Activated T-helper 1 cell treated with anti-CD3 and anti-CD28 coated beads, Interleukin-2, amount 50 U/mL, for 16 hours (primary cell): ENCODE measurements at places on chromosomes 16 and 17.

DNA sequence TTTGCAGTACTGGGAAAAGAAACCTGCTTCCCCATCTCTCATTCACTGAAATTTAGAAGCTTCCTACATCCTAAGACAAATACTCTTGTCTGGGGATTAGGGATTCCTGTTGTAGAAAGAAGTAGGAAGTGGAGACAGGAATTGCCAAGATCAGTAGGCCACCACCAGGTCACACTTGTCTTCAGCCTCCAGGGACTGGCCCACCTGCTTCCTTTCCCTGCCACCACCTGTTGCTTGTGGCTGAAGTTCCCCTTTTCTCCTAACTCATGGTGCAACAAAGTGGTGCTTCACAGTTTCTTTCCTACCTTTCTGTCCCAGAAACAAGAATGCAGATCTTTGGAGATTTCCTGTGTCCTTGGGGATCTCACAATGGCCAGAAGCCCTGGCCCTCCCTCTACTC, 82.4 kb downstream of the WNT3 start:
- no peak for DNase-seq

DNA sequence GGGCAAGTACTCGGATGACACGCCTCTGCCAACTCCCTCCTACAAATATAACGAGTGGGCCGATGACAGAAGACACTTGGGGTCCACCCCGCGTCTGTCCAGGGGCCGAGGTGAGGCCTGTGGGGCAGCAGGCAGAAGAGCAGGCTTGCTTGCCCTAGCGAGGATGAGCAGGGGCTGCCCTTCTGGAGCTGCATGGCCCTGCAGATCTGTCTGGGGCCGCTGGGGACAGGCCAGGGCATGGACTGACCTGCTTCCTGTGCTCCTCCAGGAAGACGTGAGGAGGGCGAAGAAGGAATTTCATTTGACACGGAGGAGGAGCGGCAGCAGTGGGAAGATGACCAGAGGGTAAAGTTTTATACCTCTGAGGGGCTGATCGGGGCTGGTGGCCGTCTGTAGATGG, 5.3 kb downstream of the DHX38 start:
- no peak for DNase-seq

DNA sequence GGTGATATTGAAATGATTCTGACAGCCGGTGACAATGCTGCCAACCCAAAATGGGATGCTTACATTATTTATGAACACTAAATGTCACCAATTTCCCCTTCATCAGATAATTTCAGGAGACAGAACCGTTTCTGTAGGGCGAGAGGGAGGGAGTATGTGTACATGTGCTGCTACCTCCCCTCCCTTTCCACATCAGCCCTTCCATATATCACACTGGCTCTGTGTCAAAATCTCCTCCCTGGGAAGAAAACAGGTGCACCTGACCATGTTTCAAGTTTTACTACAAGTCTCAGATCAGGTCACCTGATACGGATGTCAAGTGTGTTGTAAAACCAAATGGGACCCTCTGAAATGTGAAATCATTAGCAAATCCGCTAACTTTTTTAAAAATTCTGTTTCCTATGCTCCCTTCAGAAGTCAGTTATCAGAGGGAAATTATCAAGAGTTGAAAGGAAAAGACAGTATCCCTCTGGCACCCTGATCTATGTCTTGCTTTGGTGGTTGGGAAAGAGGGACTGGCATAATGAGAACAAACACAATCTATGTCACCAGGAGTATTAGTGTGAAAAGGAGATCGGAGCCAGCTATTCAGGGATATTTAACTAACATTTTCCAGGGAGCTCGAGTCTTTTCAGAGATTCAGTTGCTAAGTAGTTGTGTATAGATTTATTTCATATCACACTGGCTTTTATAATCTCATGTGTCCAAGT, 1002.3 kb upstream of the CDH8 start:
- DNase-seq, result no peak

- no peak for DNase-seq
Measured at GRCh38 chr17:65457183-65457582, 104.3 kb downstream of the AXIN2 start.

GRCh38 chr16:80300876-80301275, 239.9 kb upstream of the DYNLRB2 start:
- DNase-seq, result no peak

DNA sequence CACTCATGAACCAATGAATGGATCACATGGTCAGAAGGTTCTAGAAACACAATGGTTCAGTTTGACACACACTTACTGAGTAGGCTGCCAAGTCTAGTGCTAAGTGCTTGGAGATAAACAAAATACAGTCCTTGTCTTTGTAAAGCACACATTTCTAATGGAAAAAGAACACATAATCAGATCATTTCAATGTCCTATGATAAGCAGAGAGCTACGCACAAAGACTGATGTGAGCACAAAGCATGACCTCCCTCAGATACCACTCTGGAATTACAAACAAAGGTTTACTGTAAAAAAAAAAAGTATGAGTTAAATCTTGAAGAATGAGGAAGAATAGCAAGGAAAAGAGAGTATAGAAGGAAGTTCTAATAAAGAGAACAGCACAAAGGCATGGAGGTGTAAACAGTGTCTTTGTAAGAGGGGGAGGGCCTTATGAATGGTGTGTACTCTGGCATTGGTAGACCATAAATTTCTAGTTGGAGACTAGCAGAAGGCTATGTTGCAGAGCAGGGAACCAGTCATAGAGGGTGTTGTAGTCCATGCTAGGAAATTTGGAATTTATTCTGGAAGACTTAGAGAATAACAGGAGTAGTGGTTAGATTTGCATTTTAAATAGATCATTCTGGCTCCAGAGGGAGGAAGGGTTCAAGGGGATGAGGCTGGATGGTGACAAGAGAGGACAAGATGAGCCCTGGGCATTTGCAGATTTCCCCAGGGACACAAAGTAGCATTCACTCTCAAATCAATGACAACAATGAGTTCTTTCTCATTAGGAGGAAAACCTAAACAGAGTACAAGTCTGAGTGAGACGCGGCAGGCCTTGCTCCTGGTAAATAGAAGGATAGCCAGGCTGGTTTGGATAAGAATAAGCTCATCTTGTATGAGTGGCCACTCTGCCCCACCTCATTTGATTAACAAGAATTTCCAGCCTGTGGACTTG, 468.0 kb downstream of the TOX3 start:
- DNase-seq, result no peak

- no peak for DNase-seq
Measured at GRCh38 chr16:12000032-12000431, 23.5 kb downstream of the SNX29 start.
